ENCODE measurements at places on chromosomes 7 and 10.
A peak's percentile ranks its signal among the peaks of the same experiment; 100 is the strongest.

DNA sequence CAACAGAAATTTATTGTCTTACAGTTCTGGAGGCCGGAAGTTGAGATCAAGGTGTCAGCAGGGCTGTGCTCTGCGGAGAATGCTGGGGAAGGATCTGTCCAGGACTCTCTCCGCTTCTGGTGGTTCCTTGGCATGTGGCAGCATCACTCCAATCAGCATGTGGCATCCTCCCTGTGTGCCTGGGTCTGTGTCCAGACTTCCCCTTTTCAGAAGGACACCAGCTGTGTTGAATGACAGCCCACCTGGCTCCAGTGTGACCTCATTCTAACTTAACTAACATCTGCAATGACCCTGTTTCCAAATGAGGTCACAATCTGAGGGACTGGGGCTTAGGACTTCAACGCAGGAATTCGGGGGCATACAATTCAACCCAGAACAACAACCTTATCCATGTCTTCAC lies 141.9 kb downstream of the BMS1 start:
- no peak for DNase-seq

DNA sequence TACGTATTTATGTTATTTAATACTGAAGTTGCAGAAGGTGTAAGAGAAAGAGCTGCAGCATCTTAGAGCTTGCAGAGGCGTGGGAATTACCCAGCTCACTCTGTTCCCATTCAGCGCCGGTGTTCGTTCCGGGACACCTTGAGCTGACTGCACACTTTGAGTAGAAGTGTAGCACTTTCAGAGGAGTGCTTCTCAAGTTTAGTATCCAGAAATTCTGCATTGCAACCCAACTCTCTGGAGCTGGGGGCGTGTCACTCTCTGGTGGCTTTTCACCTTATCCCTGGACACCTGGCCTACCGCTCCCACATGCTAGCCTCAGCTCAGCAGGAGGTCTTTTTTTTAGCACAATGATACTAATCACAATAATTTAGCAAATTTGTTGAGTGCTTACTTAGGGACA lies 66.4 kb upstream of the SHH start:
- no peak for DNase-seq

GRCh38 chr10:132655735-132656134 lies 118.1 kb downstream of the INPP5A start:
- no peak for DNase-seq

- DNase-seq = no peak
Observed at GRCh38 chr7:152868122-152869040, 108.8 kb downstream of the ACTR3B start.

- DNase-seq = no peak
Observed at GRCh38 chr10:78231939-78232338, 198.3 kb downstream of the RPS24 start.

GRCh38 chr7:112140600-112140999 lies 65.6 kb downstream of the DOCK4 start:
- DNase-seq = peak; percentile 18

GRCh38 chr10:123294886-123295285 lies 140.7 kb downstream of the BUB3 start:
- no peak for DNase-seq

DNA sequence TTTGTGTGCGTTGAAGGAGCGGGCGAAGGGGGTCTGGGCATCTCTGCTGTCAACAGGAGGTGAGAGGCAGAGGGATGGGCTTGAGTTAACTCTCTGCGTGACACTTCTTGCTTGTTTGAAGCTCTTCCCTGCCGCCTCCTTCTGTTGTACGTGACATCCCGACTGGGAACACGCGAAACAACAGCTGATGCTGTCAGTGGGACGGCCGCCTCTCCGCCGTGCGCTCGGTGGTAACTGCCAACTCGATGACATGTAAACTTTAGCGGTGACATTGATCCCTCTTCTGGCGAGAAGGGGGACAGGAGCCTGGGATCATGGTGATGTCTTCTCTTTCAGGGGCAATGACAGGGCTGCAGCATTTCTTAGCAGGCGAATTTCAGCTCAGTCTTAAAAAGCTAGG lies 394.5 kb downstream of the TYW1 start:
- no peak for DNase-seq

- DNase-seq = peak; percentile 57
Observed at GRCh38 chr7:48389977-48390376, 218.7 kb downstream of the ABCA13 start.

- no peak for DNase-seq
Observed at GRCh38 chr10:31977440-31978155, 49.0 kb upstream of the ARHGAP12 start.

DNA sequence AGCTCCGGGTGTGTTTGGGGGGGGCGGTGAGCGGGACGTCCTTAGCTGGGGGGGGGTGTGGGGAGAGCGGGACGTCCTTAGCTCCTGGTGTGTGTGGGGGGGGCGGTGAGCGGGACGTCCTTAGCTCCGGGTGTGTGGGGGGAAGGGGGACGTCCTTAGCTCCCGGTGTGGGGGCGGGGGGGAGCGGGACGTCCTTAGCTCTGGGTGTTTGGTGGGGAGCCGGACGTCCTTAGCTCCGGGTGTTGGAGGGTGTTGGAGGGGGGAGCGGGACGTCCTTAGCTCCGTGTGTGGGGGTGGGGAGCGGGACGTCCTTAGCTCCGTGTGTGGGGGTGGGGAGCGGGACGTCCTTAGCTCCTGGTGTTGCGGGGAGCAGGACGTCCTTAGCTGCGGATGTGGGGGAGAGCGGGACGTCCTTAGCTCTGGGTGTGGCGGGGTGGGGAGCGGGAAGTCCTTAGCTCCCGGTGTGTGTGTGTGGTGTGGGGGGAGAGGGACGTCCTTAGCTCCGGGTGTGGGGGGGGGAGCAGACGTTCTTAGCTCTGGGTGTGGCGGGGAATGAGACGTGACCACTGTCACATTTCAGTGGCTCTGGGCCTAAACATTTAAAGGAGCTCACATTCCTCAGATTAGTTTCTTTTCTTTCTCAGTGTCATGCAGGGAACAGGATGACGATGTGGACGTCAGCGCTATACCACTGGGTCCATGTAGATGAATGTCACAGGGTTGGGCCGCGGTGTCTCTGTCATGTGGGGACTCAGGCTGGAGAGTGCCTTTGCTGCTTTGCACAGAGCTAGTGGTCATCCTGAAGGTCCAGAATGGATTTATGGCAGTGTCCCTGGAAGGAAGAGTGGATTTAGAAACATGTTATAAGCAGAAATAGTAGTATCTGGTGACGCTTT lies 7.5 kb downstream of the DYNC2I1 start:
- DNase-seq = no peak

DNA sequence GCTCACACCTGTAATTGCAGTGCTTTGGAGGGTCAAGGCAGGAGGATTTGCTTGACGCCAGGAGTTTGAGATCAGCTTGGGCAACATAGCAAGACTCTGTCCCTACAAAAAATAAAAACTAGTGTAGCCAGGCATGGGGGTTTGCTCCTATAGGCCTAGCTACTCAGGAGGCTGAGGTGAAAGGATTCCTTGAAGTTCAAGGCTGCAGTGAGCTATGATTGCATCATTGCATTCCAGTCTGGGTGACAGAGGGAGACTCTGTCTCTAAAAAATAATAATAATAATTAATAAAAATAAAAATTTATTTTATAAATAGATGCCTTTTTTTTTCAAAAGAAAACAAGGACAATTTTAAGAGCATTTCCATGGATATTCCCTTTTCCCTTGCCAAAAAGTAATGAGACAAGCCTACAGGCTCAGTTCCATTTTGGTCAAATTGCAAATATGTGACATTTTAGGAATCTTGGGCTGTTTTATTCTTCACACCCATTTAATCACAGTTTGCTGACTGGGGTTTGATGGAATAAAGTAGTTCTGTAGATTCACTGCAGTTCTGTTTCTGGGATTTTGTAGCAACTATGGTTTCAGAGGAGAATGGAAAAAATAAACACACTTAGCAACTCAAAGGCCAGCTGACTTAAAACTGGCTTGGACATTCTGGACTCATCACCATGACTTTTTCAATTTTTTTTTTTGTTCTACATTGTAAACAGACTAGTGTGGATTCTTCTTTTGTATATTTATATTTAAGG lies 48.4 kb upstream of the ARHGAP21 start:
- DNase-seq = no peak

- no peak for DNase-seq
Observed at GRCh38 chr10:36766940-36767339, 358.5 kb upstream of the ANKRD30A start.

DNA sequence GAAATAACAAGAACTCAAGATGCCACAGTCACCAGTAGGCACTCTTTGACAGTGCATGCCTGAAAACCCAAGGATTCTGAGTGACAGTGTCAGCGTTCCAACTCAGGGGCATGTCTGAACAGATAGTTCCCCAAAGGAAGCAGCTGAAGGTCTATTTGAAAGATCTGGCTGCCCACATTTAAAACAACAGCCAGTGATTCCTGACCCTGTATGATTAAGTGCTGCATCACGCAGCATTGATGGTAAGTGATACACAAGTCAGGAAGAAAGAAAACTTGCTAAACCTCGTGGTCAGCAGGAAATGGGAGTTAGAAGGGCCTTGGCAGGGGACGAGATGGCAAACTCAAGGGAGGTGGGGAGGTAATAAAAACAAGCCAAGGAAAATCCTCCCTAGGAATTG lies 1013.1 kb downstream of the TYW1 start:
- no peak for DNase-seq

GRCh38 chr10:131994435-131994834 lies 12.7 kb upstream of the BNIP3 start:
- DNase-seq = no peak

DNA sequence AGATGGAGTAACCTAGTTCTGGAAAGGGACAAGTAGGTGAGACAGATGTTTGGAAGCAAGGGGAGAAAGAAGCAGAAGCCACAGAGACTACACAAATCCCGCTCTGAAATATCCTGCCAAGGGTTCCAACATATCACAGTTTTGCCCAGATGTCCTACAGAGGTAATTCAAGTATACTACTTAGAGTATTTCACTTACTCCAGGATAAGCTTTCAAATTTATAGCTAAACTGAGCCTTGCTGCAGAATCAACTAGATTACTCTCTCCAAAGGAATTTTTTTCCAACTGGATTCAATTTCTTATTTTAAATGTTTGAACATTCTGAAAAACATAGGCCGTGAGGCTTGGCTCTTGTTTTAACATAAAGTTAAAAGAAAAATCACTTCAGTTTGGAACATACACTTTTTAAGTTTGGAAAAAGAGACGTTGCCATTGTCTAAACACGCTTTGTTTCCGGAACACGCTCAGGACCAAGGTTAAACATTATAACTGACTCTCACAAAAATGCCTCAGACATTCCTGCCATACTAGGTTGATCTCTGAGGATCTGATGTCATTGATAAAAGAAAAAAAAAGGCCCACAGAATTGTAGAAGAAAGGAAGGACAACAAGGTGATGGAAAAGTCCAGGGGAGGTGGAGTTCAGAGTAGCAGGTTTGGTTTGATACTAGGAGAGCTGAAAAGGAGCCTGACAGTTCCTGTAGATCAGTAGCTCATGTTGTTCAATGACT lies 74.8 kb downstream of the FAM185A start:
- no peak for DNase-seq

GRCh38 chr7:43876976-43877745 lies 7.8 kb upstream of the MRPS24 start:
- DNase-seq = no peak

- peak; percentile 89 for DNase-seq
Observed at GRCh38 chr10:99906470-99906869, 103.3 kb downstream of the DNMBP start.

DNA sequence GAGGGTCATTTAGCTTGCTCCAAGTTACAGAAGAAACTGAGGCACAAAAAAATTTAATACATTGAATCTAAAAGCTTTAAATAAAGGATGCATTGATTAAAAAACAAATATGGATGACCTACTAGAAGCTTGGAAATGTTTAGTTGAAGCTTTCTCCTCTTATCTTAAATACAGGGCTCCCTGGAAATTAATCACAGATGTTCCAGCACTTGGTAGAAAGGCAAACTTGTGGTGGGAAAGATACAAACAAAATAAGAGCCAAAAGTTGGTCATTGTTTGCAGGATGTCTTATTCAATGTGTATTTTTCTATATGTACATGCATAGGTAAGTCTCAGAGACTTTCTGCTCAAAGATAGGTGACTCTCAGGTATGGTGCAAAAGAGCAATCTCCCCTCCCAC lies 40.7 kb upstream of the LYZL1 start:
- DNase-seq = no peak

GRCh38 chr10:66349726-66350125 lies 576.1 kb upstream of the LRRTM3 start:
- peak; percentile 26 for DNase-seq

- DNase-seq = no peak
Observed at GRCh38 chr10:62817766-62818425, 1.7 kb upstream of the EGR2 start.
